ENCODE measurements at places on chromosomes 5 and 9. TPM values are rescaled to one million over a fixed set of nuclear protein-coding genes. Genes with fewer than 3 reads are reported as not detected.

Gene CCL28
- polyA plus RNA-seq: 7.5 TPM

Gene STING1
- 116 TPM for polyA plus RNA-seq

Gene FOXD1
- polyA plus RNA-seq: not detected

Gene DNAH5
- polyA plus RNA-seq: not detected

Gene FAM153A
- polyA plus RNA-seq: 0.67 TPM

Gene SCGB3A2
- polyA plus RNA-seq: not detected

Gene TMEM215
- polyA plus RNA-seq: not detected

Gene CMYA5
- polyA plus RNA-seq: 0.10 TPM

Gene SLC24A2
- not detected for polyA plus RNA-seq

DNA sequence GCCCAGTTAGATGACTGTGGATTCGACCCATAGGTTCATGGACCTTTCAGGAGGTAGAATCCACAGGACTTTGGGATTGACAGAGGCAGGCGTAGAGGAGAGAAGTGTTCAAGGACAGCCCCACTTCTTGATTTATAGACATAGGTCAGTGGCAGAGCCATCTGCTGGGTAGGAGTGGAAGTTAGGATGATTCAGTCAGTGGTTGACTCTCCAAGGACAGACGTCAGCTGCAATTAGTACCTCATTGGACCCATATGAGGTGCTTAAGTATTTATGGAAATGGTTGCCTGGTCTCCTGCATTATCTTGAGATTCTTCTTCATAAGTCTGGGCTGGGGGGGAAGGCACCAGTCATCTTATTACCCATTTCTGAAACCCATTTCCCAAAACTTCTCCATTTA lies 70.9 kb downstream of the SH3RF2 start:
- no peak overlapping the region for H3K4me3 ChIP-seq
- H3K27ac ChIP-seq: no peak overlapping the region
- no peaks in the 10 kb centered on the region for H3K4me1 ChIP-seq
- no peak for DNase-seq
- H3K27me3 ChIP-seq: no peaks in the 10 kb centered on the region

- H3K27me3 ChIP-seq: no peaks in the 10 kb centered on the region
- no peaks in the 10 kb centered on the region for H3K4me1 ChIP-seq
- no peak for DNase-seq
- H3K4me3 ChIP-seq: no peak overlapping the region
These were observed 417.3 kb downstream of the DMAC1 start for GRCh38 chr9:7382304-7382703.

- H3K4me3 ChIP-seq: no peak overlapping the region
- DNase-seq: no peak
- no peaks in the 10 kb centered on the region for H3K27me3 ChIP-seq
- peaks cover 13% of the 10 kb centered on the region for H3K4me1 ChIP-seq
These were observed 87.1 kb downstream of the PDE6A start for GRCh38 chr5:149857499-149857898.

- H3K27me3 ChIP-seq: peaks cover 55% of the 10 kb centered on the region
- no peak for DNase-seq
- peaks cover 19% of the 10 kb centered on the region for H3K4me1 ChIP-seq
- no peak overlapping the region for H3K27ac ChIP-seq
- H3K4me3 ChIP-seq: no peak overlapping the region
- H3K36me3 ChIP-seq: no peaks in the 10 kb centered on the region
These were observed 4.1 kb downstream of the NRARP start for GRCh38 chr9:137297966-137298365.

DNA sequence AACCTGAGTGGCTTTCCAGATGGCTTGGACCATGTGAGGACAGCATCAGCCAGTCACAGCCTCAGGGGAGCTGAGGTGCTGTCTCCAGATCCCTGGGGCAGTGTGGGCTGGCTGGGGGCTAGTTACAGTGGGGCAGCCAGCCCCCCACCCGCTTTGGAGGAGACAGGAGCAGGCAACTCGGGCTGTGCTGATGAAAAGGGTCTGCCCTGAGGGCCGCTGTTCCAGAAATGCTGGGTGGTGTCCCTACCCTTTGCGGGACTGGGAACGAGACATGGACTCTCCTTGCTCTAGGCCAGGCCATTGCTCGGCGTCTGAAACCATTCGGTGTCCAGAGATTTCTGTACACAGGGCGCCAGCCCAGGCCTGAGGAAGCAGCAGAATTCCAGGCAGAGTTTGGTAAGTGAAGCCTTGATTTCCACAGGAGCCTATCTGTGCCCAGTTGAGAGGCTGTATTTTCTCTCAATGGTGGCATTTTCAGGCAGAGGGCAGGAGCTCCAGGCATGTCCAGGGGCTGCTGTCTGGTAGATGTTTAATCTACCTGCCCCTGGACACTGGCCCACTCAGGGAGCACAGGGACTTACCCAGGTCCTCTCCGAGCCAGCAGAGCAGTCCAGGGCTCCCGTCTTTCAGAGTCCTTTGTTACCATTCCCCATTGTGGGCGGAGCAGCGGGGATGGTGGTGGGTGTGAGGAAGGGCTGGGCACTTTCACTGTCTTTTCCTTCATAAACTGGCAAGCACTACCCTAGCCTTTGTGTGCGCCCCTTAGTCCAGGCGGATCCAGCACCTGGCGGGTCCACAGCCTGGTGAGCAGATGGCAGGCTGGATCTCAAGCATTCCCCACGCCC lies 7.2 kb downstream of the GRHPR start:
- no peak overlapping the region for H3K27ac ChIP-seq
- peaks cover 7% of the 10 kb centered on the region for H3K36me3 ChIP-seq
- no peak for DNase-seq
- H3K4me3 ChIP-seq: no peak overlapping the region

DNA sequence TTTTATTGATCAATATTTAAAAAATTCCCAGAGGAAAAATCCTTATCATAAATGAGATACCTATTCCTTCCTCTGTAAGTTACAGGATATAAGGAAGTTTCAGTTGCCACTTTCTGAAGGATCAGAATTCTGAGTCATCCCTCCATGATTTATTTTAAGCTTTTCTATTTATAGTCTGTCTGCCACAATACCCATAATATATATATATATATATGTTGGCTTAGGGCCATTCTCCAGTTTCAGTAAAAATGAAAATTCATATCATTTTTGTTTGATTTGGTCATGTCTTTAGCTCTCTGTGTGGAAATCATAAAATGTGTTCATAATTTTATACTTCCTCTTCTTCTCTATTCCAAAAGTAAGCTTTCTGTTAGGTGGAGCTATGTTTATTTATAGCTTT lies 215.8 kb upstream of the CYLC2 start:
- no peak for DNase-seq
- no peaks in the 10 kb centered on the region for H3K36me3 ChIP-seq
- no peak overlapping the region for H3K27ac ChIP-seq

- no peak overlapping the region for H3K4me3 ChIP-seq
- H3K27ac ChIP-seq: no peak overlapping the region
- no peak for DNase-seq
- H3K4me1 ChIP-seq: no peaks in the 10 kb centered on the region
These were observed 69.8 kb downstream of the UBE2QL1 start for GRCh38 chr5:6518298-6519057.

DNA sequence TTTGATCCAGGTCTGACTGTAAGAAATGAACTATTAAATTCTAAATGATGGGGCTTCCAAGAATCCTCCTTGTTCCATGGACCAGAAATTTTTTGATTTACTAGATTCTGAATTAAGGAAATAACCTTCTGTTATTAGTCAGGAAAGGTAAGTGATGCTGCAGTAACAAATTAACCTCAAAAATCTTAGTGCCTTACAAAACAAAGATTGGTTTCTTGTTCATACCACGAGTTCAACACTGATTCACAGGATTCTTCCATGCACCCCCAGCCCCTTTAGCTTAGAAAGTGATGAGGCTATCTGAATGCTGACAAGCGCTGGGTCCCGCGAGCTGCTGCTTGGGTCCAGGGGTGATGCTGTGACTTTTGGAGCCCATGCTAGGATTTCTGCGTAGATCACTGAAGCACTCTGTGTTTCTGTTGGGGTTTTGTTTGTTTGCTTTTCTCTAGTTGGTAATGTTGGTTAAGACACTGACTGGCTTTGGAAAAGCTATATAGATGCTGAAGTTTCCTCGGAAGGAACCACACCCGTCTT lies 52.3 kb downstream of the COL15A1 start:
- no peak overlapping the region for H3K4me3 ChIP-seq
- no peaks in the 10 kb centered on the region for H3K36me3 ChIP-seq
- peaks cover 7% of the 10 kb centered on the region for H3K4me1 ChIP-seq
- H3K27ac ChIP-seq: no peak overlapping the region

DNA sequence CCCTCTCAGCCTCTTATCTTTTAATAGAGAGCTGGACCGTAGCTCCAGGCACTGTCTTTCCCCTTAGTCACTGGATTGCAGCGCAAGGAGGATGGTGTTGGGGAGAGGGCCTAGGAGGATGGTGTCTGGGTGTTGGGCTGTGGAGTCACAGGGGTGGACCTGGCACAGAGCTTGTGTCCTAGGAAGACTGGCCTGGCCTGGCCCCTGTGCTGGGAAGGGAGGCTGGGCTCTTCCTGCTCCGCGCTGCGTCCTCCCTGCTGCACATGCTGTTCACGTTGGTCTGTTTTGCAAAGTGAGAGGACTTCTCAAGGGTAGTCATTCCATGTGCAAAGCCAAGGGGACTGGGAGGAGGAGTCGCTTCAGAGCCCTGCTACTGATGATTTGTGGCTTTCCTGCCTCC lies 123.9 kb downstream of the EHMT1 start:
- no peak for DNase-seq
- no peak overlapping the region for H3K4me3 ChIP-seq
- H3K36me3 ChIP-seq: peaks cover 25% of the 10 kb centered on the region
- H3K4me1 ChIP-seq: peaks cover 6% of the 10 kb centered on the region

- H3K36me3 ChIP-seq: no peaks in the 10 kb centered on the region
- no peak overlapping the region for H3K27ac ChIP-seq
- no peak for DNase-seq
- no peaks in the 10 kb centered on the region for H3K27me3 ChIP-seq
- no peak overlapping the region for H3K4me3 ChIP-seq
These were observed 52.6 kb upstream of the CXCL14 start for GRCh38 chr5:135631391-135631790.

Data from CD8-positive, alpha-beta memory T cell (primary cell).